DMS153 (cell line): ENCODE measurements at places on chromosomes 5 and 9.

DNA sequence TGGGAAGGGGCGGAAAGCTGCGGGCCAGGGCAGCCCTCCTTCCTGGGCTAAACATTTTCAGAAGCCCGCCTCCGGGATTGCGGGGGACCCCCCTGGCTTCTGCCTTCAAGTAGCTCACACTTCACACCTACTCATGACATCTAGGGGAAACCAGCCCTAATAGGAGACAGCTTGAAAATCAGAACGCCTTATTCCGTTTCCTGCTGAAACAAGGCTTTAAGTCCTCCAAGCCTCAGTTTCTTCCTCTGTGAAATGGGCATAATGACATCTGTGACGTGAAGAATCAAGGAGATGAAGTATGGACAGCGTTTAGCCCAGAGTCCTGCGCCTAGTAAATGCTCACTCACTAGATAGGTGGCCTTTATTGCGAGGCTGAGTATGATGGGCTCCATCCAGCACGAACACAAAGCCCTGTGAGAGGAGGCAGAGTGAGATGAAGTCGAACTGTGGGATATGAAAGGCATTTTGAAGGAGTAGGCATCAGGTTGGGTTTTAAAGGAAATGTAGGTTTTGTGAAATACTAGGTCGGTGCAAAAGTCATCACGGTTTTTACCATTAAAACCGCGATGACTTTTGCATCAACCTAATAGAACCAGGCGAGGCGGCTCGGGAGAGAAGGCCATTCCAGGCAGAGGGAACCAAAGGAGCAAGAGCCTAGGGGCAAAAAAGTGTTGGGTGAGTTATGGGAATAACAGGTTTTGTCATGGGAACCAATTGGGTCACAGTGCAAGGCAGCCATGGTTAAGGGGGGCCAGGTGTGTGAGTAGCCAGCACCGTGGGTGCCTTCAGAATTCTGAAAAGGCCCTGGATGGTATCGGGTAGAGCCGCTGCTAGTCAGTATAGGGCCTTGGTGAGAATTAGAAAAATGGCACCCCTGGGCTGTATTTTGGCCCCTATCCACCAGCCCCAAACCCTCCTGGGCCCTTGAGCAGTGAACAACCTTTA is 1.0 kb upstream of the TSC1 start:
- DNase-seq: no peak

- peak; percentile 5 for DNase-seq
Observed at GRCh38 chr5:142770650-142771609, 753 bp downstream of the ARHGAP26 start.

GRCh38 chr9:14097215-14097614 is 216.7 kb downstream of the NFIB start:
- DNase-seq: peak; percentile 27

DNA sequence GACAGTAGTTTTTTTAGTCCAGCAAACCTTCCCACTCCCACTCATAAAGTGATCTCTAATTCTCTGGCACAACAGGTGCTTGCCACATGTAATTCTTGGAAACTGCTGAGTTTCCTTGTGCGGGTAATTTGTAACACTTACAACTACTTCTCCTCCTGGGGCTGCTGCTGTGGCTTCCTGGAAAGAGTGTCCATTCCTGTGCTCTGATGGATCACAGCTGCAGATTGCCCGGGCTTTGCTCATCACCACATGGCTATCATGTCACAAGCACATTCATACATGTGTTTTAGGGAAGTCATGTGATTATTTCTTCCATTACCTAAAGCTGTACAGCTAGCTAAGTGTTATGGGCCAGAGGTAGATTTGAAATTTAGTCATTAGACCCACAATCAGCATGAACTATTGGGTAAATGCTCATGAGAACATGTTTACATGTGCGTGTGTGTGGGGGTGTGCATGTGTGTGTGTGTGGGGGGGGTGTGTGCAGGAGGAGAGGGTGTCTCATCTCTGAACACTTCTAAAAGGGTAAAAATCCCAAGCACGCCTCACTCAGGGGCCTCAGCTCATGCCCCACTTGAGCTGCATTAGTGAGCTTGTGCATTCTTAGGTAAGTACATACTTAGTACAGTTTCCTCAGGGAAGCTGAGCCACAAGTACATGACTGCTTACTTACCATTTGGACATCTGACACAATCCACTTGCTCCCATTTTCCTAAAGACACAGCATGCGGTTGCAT is 118.1 kb upstream of the CCDC112 start:
- no peak for DNase-seq

- no peak for DNase-seq
Observed at GRCh38 chr5:173016598-173017046, 33.1 kb downstream of the ATP6V0E1 start.
